ENCODE measurements at places on chromosomes 1 and 21.
A peak's percentile ranks its signal among the peaks of the same experiment; 100 is the strongest.

- DNase-seq, result no peak
Observed at GRCh38 chr1:241423541-241424479, 66.8 kb upstream of the RGS7 start.

GRCh38 chr1:67018574-67018973, 35.4 kb downstream of the SLC35D1 start:
- no peak for DNase-seq

- no peak for DNase-seq
Observed at GRCh38 chr21:37780991-37781983, 135.0 kb downstream of the KCNJ6 start.

- no peak for DNase-seq
Observed at GRCh38 chr1:63403386-63403785, 36.0 kb downstream of the ALG6 start.

DNA sequence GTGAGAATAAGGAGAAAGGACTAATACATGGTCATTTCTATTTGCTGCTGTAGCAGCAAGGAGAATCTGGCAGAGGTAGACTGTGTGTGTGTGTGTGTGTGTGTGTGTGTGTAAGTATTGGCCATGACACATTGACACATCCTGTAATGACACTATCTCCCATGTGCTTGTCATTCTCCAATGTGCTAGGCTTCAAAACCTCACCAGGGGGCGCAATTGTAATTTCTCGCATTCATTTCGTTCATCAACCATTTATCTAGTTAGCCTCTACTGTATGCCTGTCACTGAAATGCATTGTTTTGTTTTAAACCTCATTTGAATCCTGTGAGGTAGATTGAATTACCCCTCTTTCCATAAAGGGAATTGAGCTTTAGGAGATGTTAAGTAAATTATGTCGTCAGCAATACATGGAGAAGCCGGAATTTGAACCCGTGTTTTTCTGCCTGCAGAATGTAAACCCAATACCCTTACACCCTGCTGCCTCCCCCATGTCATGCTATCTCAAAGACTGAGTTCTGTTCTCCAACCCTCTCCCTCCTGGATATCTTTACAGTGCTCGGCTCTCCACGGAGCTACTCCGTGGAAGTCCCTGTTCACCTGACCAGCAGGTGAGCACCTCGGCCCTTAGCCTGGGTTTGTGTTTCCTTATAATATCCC, 100.8 kb downstream of the UCK2 start:
- DNase-seq, result no peak

GRCh38 chr1:109067883-109068282, 7.9 kb downstream of the TAF13 start:
- DNase-seq, result no peak

DNA sequence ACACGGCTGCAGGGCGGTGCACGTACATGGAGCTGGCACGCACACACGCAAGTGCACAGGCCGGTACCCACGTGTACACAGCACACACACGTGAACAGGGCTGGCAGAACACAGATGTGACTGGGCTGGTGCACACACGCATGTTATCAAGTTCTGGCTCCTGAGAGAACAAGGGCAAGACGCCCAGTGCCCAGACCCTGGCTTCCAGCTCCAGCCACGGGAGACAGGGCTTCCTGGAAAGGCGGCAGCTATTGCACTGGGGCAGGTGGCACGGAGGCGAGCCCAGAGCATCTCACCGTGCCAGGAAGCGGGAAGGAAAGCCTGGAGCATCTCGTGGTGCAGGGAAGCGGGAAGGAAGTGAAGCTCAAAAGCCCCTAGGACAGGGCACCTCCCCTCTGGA, 5.9 kb downstream of the SDF4 start:
- DNase-seq, result no peak

GRCh38 chr21:41627428-41627827, 119.5 kb upstream of the TMPRSS2 start:
- no peak for DNase-seq

GRCh38 chr1:162186406-162186805, 116.9 kb downstream of the NOS1AP start:
- DNase-seq, result no peak

DNA sequence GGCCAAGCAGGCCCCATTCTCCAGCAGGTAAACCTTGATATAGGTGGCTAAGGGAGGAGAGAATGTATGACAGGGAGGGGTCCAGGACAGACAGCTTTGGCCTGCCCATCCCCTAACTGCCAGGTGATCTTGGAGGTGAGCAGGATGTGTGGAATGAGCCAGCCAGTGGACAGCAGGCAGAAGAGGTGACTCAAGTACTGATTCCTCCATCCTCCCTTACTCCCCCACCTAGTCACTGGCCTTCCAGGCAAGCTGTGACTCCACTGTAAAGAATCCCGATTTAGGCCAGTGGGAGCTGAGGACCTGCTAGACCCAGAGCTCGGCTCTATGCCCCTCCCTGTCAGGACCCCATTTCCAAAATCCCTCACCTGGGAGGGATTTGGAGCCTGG, 36.6 kb downstream of the RIMS3 start:
- DNase-seq, result no peak

DNA sequence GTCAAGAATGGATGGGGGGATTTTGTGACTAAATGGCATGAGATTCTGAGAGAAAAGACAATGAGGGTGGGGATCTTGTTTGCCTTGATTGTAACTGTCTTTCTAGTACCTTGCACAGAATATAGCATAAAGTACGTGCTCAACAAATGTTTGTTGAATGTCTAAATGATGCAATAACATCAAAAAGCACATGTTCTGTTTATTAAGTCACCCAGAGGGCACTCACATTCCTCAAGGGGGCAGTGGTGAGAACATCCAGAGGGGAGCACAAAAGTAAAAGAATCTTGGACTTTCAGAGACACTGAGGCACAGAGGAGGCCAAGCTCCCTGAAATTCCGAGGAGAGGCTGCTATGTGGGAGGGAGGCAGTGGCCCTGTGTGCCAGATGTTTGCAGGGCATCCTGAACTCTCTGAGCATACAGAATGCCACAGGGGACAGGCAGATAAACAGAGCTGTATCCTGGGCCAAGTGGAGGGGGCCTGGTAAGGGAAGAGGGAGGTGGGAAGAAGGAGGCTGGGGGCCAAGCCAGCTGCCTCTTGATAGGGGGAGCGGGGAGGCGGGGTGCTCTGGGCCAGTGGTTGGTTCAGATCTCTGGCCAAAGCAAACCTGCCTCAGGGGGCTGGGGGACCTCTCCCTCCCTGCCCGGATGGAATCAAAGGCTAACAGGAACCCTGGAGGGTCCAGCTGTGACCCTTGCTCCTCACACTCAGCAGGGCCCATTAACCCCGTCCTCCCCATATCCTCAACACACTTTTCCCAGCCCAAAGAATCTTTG, 6.5 kb upstream of the ATP1A2 start:
- no peak for DNase-seq

GRCh38 chr1:182762536-182762935, 27.0 kb upstream of the NPL start:
- DNase-seq, result no peak

- DNase-seq, result no peak
Observed at GRCh38 chr1:8031176-8031785, 5.2 kb upstream of the ERRFI1 start.

DNA sequence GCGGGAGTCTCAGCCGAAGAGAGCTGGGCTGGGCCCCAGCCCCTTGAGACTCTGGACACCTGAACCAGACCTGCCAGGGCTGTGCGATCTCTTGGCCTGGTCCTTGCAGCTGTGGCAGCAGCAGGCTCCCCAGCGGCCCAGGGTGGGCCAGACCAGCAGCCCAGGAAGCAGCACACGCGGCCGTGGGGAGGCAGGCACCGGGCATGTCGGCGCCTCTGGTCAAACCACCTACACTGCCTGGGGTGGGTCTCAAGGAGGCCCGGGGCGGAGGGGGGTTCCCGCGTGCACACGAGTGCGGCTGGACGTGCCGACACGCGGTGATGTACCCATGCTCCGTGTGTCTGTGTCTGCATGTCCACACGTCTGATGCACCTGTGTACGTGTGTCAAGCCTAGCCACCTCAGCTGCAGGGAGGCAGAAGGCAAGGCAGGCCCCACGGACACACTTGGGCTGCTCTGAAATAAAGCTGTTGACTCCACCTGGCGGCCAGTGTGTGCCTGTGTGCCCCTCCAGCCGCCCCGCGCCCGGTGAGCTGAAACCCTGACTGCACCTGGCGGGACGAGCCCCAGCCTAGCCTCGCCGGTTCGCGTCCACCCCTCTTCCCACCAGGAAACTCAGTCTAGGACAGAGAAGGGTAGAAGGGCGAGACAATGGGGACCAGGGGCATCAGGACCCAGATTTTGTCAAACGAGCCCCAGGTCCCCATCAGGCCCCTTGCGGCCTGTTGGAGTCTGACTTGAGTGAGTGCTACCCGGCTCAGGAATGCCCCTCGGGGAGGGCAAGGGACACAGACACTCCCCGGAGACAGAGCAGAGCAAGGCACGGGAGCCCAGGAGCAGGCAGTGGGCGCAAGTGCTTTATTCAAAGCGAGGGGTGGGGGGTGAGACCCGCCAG, 11.6 kb downstream of the SCNN1D start:
- no peak for DNase-seq

GRCh38 chr1:241215203-241215602, 141.8 kb downstream of the RGS7 start:
- no peak for DNase-seq

DNA sequence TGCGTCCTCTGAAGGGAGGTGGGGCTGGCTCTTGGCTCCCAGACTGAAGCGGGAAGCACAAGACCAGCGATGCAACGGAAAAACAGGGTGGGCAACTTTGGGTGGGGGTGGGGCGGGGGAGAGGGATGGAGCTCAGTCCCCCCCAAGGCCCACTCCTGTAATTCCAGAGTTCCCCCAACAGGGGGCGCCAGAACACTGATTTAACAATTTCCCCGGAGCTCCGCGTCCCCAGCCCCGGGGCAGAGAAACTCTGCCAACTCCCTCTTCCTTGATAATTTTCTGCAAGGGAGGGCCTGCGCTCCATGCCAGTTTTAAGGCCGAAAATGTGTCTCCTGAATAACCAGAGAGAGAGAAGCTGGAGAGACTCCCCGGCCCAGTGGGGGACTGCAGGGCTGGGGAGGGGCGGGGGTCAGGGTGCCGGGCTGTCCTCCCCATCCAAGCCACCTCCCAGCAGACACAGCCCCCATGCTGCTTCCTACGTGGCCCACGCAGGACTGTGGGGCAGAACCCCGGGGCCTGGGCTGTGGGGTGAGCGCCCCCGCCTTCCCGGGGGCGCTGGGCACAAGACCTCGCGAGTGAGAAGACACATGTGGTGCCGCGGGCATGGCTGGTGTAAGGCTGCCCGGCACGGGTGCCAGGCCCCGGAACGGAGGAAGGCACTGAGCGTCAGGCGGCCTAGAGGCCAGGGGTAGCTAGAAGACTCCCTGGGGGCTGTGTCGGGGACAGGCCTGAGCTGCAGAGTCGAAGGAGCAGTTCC, 51.4 kb downstream of the KIF21B start:
- peak; percentile 80 for DNase-seq

GRCh38 chr1:162732094-162732493, 58.4 kb upstream of the HSD17B7 start:
- no peak for DNase-seq

- no peak for DNase-seq
Observed at GRCh38 chr21:34574601-34575529, 40.0 kb downstream of the RCAN1 start.

DNA sequence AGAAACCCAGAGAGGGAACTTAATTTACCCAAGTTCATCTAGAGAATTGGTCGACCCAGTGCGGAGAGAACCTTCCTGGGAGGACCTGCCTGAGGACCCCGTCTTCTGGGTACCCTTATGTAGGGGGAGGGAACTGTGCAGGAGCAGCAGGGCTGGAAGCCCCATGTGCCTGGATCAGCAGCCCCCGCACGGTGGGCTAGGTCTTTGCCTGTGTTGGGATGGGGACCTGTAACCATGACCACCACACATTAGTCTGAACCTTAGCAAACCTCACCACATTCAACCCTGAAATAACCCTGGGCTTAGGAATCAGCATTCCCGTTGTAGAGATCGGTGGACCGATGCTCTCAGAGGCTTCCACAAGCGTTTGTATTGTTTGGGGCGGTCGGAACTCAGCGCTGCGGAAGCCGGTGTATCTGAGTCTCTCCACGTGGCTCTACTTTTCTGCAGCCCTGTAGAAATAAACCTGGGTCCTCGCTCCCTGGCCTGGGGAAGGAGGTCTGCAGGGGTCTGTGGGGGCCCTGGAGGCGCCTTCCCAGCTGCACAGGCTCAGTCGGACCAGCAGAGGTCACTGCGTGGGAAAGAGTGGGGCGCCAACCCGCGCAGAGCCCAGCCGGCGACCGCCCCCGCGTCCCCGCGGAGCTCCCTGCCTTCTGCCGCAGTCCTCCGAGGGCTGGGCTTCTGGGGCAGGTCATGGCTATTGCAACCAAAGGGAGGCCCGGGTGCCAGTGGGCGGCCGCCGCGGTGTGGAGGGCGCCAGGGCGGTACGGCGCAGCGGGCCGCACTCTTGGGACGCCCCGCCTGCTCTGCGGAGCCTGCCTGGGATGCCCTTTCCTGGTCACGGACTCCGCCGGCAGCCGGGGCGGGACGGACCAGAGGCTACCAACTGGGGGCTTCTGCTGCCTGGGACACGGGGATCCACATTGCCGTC, 36.2 kb upstream of the KCNA10 start:
- DNase-seq, result no peak

GRCh38 chr1:47469910-47470309, 32.1 kb downstream of the FOXD2 start:
- no peak for DNase-seq

DNA sequence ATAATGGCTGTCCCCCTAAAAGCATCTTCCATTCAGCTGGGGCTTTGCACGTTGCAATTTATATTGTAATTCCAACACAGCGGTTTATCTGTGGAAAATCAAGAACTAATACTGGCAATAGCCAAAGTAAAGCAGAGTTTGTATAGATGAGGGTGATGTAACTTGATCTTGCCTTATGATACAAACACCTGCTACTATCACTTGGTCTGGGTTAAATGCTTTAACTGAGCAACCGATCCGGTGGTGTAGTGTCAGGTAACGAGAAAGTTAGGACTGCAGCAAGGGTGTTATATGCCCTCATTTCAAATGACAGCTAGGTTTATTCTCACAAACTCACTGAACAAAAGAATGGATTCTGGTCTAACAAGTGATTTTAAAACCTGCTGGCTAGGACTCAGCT, 47.3 kb upstream of the PLPPR4 start:
- DNase-seq, result no peak

DNA sequence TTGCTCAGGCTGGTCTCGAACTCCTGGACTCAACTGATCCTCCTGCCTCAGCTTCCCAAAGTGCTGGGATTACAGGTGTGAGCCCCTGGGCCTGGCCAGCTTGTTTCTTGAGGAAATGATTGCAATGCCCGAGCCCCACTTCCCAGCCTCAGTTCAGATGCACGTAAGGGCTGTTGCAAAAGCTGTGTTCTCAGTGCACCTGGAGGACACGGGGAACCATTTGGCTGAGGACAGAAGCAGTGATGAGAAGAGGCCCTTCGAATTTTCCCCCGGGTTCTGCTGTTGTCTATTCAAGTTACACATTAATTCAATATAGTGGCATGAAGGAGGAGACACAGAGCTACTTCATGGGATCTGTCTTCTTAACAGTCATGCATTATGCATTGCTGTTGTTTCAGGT, 78.8 kb upstream of the WDR26 start:
- no peak for DNase-seq

- DNase-seq, result no peak
Observed at GRCh38 chr1:161840363-161840762, 74.2 kb downstream of the ATF6 start.
